ENCODE measurements at places on chromosomes 1 and 21. TPM values are rescaled to one million over a fixed set of nuclear protein-coding genes. Genes with fewer than 3 reads are reported as not detected.

DNA sequence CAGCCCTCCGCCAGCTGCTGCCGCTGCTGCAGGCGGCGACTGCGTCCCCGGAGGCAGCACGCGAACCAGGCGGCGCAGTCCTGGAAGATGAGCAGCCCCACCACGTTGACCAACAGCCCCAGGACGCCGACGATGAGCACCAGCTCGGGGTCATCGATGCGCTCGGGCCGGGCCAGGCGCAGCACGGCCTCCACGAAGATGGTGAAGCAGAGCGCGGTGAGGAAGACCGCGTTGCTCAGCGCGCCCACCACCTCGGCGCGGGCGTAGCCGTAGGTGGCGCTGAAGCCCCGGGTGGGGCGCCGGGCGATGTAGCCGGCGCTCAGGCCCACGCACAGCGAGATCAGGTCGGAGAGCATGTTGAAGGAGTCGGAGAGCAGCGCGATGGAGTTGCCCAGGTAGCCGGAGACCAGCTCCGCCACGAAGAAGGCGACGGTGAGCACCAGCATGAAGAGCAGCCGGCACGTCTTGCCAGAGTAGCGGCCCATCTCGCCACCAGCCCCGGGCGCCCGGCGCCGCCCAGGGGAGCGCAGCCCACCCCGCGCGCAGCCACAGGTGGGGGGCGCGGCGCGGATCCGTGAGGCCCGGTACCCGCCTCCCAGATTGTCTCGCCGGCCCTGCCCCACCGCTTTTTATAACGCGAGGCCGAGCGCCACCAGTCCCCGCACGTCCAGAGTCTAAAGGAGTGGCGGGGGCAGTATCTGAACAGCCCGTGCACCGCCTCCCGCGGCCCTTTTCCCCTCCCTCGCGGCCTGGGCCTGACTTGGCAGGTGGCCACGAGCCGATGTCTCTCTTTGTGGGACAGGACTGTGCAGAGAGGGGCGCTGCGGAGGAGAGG is at the start of gene SLC30A10:
Gene SLC30A10, minus strand, starts transcription at position 602 of the 835 bp plus-strand sequence. Its CDS starts 117 bp downstream, at position 485.
- no peaks in the 10 kb centered on the region for H3K27me3 ChIP-seq
- DNase-seq = peak; percentile 75
- no peak within 1 kb of the TSS for H3K27ac ChIP-seq
- no peaks in the 10 kb centered on the region for H3K4me1 ChIP-seq
- H3K4me3 ChIP-seq = peak within 1 kb of the TSS; percentile 10

DNA sequence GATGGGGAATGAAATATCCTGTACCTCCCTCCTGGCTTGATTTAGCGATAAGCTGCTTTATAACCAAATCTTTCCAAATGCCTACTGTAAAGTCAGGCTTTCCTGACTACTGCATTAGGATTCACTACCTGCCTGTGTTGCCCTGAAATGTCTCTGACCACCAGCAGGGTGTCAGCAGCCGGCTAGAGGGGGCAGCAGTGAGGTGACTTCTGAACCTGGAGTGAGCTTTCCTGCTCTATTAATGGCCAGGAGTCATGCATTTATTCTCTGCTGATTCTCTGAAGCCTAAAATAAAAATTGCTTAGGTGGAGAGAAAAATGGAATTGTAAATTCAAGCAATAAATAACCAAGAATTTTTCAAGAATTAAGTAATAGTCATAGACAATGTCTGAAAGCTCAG is 2.5 kb downstream of the BACE2 start:
- H3K4me1 ChIP-seq = peaks cover 3% of the 10 kb centered on the region
- peak; percentile 82 for DNase-seq
- no peaks in the 10 kb centered on the region for H3K27me3 ChIP-seq
- H3K4me3 ChIP-seq = no peak overlapping the region
- no peak overlapping the region for H3K27ac ChIP-seq

DNA sequence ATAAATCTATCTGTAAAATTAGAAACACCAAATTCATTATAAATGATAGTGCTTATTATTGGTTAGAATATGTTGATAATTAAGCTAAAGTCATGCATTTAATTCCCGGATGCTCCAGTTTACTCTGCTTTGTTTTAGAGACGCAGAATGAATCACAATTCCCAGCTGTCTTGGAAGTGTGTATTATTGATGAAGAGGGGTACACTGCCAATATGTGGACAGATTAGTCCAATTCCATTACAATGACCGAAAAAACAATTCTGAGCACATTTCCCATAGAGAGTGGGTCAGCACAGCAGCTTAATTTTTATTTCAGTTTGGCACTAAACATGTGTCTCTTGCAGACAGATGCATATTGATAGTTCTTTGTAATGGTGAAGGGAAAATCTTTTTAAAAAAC is 146.7 kb downstream of the KCNT2 start:
- no peak overlapping the region for H3K27ac ChIP-seq
- H3K27me3 ChIP-seq = no peaks in the 10 kb centered on the region
- no peak for DNase-seq
- H3K4me1 ChIP-seq = no peaks in the 10 kb centered on the region
- H3K36me3 ChIP-seq = no peaks in the 10 kb centered on the region
- no peak overlapping the region for H3K4me3 ChIP-seq

GRCh38 chr21:32826329-32827167 is 55.0 kb upstream of the PAXBP1 start:
- H3K27ac ChIP-seq = no peak overlapping the region
- DNase-seq = no peak
- H3K36me3 ChIP-seq = no peaks in the 10 kb centered on the region
- no peaks in the 10 kb centered on the region for H3K4me1 ChIP-seq
- H3K4me3 ChIP-seq = no peak overlapping the region

DNA sequence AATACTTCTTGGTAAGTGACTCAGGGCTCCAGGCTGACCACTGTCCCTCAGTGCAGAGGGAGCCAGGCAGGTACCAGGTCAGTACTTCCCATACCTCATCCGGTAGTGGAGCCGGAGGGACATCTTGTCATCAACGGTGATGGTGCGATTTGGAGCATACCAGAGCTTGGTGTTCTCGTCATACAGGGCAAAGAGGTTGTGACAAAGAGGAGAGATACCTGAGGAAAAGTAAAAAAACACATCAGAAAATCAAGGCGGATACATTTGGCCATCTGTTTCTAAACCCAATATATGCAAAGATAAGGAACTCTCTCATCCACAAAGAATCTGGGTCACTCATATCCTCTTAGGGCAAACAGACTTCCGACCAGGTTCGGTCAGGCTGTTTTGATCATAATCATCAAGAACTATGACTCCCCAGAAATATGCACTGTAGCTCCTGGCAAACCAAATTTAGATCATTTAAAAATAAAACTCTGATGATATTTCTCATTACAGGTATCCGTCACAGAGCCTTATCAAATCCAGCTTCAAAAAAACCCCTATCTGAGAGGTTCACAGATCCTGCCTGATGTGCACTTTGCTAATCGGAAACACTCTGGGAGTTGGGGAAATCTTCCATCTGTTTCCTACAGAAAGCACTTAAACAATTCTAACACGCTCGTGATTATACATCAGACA is 87.3 kb downstream of the JAK1 start:
- H3K4me1 ChIP-seq = no peaks in the 10 kb centered on the region
- no peak overlapping the region for H3K4me3 ChIP-seq
- peaks cover 4% of the 10 kb centered on the region for H3K36me3 ChIP-seq
- no peak overlapping the region for H3K27ac ChIP-seq
- no peak for DNase-seq
- H3K27me3 ChIP-seq = no peaks in the 10 kb centered on the region

DNA sequence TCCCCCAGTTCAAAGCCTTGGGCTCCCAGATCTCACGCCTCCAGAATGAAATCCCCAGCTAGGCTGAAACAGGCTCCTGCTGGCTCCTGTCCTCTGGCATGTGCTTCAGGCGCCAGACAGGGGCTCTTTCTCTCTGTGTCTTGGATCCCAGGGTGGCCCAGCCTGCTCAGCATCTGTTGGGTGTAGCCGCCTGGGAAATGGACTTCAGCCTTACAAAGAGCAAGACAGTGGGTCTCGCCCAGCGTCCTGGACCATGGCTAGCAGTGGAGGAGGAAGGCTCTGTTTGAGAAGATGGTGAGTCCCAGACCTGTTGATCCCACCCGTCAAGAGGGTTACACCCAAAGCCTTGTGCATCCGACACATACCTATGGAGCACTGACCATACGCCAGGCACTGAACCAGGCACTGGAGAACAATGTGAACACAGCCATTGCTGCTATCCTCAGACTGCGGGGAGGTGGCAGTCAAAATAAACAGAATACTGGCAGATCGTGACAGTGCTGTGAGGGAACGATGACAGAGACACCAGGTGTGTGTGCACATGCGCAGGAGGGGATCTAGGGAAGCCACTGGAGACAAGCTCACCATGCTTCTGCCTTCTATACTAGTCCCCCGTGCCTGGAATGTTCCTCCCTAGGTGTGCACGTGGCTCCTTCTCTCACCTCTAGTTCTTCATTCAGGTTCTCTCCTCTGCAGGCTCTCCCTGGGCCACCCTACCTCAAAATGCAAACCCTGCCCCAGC is 93.0 kb upstream of the GCLM start:
- H3K4me1 ChIP-seq = no peaks in the 10 kb centered on the region
- no peaks in the 10 kb centered on the region for H3K27me3 ChIP-seq
- no peak overlapping the region for H3K27ac ChIP-seq
- H3K36me3 ChIP-seq = no peaks in the 10 kb centered on the region
- no peak overlapping the region for H3K4me3 ChIP-seq
- DNase-seq = no peak

DNA sequence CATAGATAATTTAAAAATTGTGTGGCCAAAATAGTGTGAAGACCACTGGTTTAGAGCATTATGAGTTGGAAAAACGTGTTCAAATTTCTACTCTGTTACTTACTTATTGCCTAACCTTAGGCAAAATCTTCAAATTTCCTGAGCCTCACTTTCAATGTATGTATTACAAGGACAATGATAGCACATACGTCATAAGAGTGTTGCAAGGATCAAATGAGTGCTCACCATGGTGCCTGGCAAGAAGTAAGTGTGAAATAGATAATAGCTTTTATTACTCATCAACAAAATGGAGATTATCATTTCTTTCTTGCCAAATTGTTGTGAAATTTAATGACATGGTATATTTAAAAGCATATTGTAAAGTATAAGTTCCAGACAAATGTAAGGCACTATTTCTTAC is 57.2 kb downstream of the FH start:
- peaks cover 4% of the 10 kb centered on the region for H3K27me3 ChIP-seq
- no peak overlapping the region for H3K4me3 ChIP-seq
- no peaks in the 10 kb centered on the region for H3K36me3 ChIP-seq
- no peaks in the 10 kb centered on the region for H3K4me1 ChIP-seq
- no peak overlapping the region for H3K27ac ChIP-seq
- DNase-seq = no peak

DNA sequence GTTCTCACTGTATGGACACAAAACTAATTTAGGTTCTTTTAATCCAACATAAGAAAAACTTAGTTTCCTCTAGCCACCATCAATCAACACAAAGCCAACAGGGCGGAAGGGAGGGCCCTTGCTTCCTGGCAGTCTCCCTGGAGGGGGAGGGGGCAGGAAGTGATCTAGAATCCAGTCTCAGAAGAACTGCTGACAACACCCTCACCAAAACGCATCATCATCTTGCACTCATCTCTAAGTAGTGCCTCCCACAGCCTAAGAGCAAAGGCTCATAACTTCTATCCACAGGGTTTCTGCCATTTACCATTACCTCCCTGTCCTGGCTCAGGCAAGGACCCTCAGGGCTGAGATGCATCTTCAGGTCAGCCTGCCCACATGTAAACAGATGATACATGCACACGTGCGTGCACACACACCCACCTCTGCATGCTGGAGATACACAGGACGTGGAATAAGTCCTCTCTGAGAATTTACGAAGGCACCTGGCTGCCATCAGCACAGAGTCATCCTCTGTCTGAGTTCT is 20.5 kb downstream of the HIVEP3 start:
- H3K4me1 ChIP-seq = no peaks in the 10 kb centered on the region
- H3K27me3 ChIP-seq = no peaks in the 10 kb centered on the region
- H3K27ac ChIP-seq = no peak overlapping the region
- H3K4me3 ChIP-seq = no peak overlapping the region
- peak; percentile 73 for DNase-seq

LCE1A gene
- total RNA-seq = not detected

ACOT11 gene
- 17.5 TPM for total RNA-seq

RORC gene
- 0.24 TPM for total RNA-seq

CD1E gene
- total RNA-seq = not detected

Measured in aorta (tissue), 5 donors.